ENCODE measurements at places on chromosomes 5 and 9. TPM values are rescaled to one million over a fixed set of nuclear protein-coding genes. Genes with fewer than 3 reads are reported as not detected.
A peak's percentile ranks its signal among the peaks of the same experiment; 100 is the strongest.

- peaks cover 39% of the 10 kb centered on the region for H3K4me1 ChIP-seq
- peaks cover 14% of the 10 kb centered on the region for H3K36me3 ChIP-seq
- H3K27me3 ChIP-seq: no peaks in the 10 kb centered on the region
- no peak overlapping the region for H3K4me3 ChIP-seq
- H3K27ac ChIP-seq: peak overlapping the region; percentile 76
These were observed 48.3 kb upstream of the EXOC3 start for GRCh38 chr5:394671-395155.

DNA sequence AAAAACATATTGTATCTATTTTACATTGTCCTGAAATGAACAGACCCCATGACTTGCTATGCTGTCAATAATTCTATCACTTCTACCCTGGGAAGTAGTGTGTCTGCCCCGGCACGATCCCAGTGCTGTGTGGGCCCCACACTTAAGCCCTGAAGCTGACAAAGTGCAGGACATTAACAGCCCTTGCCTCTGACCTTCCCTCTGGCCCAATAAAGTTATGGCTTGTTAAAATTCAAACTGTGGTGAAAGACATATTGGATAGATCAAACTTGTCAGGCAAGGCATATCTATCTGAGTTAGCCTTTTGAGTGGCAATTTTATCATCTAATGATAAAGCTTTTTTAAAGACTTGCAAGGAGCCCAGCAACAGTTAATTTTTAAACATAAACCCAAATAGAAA, 229.2 kb downstream of the SPOCK1 start:
- no peaks in the 10 kb centered on the region for H3K36me3 ChIP-seq
- H3K4me3 ChIP-seq: no peak overlapping the region
- DNase-seq: no peak
- H3K27me3 ChIP-seq: peaks cover 11% of the 10 kb centered on the region

- H3K36me3 ChIP-seq: peaks cover 29% of the 10 kb centered on the region
- peaks cover 71% of the 10 kb centered on the region for H3K4me1 ChIP-seq
- peak overlapping the region; percentile 71 for H3K4me3 ChIP-seq
- peak; percentile 53 for DNase-seq
These were observed 232.5 kb downstream of the ARHGAP26 start for GRCh38 chr5:143002459-143003327.

DNA sequence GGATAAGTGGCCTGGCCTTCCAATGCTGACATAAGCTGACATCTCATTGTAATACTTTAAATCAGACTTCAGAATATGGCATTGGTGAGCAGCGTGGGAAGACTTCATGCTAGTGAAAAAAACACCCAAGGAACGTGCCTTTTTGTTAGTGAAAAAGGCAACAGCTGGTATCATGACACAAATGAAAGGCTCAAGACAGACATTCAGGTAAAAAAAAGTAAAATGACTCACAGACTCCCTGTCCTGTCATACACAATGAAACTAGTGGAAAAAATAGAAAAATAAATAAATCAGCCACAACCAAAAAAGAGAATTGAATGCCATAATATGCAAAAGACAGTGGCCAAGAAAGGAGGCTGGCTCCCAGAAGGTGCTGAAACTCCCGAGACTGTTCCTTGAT, 24.4 kb upstream of the PPP1R2B start:
- peaks cover 3% of the 10 kb centered on the region for H3K4me1 ChIP-seq
- H3K4me3 ChIP-seq: no peak overlapping the region
- H3K36me3 ChIP-seq: peaks cover 1% of the 10 kb centered on the region
- DNase-seq: no peak
- H3K27me3 ChIP-seq: peaks cover 2% of the 10 kb centered on the region

The PLAC8L1 gene
- 1.0 TPM for total RNA-seq

GRCh38 chr5:32581010-32581785, 4.2 kb upstream of the SUB1 start:
- H3K27me3 ChIP-seq: peaks cover 17% of the 10 kb centered on the region
- DNase-seq: no peak
- no peak overlapping the region for H3K27ac ChIP-seq
- H3K4me1 ChIP-seq: peaks cover 24% of the 10 kb centered on the region
- peaks cover 1% of the 10 kb centered on the region for H3K36me3 ChIP-seq

DNA sequence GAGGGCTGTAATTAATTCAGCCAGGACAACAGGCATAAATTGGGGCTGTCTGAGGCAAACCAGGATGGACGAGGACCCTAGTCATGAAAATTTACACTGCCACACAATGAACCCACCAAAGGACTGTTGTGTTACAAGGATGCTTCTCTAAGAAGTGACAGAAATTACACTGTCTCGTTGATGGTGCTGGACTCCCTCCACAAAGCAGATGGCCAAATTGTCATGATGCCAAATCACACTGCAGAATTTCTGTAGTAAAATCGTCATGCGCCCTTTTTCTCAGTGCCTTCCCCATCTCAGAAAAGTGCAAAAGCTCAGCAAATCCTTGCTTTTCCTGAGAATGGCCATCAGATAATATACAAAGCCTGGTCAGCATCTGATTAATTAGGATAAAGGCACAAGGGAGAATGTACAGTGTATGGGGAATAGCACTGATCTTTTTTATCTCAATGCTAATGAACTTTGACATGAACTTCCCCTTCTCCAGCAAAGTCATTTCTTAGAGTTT, 545.8 kb downstream of the CSNK1G3 start:
- H3K27me3 ChIP-seq: no peaks in the 10 kb centered on the region
- no peaks in the 10 kb centered on the region for H3K36me3 ChIP-seq
- no peak for DNase-seq
- H3K4me3 ChIP-seq: no peak overlapping the region

GRCh38 chr9:13665418-13666066, 386.1 kb upstream of the MPDZ start:
- no peak overlapping the region for H3K27ac ChIP-seq
- H3K4me1 ChIP-seq: no peaks in the 10 kb centered on the region
- H3K27me3 ChIP-seq: no peaks in the 10 kb centered on the region
- no peaks in the 10 kb centered on the region for H3K36me3 ChIP-seq
- DNase-seq: no peak

- no peaks in the 10 kb centered on the region for H3K27me3 ChIP-seq
- peaks cover 24% of the 10 kb centered on the region for H3K4me1 ChIP-seq
- no peak for DNase-seq
- H3K4me3 ChIP-seq: no peak overlapping the region
These were observed 34.8 kb upstream of the DHFR start for GRCh38 chr5:80689627-80690026.

DNA sequence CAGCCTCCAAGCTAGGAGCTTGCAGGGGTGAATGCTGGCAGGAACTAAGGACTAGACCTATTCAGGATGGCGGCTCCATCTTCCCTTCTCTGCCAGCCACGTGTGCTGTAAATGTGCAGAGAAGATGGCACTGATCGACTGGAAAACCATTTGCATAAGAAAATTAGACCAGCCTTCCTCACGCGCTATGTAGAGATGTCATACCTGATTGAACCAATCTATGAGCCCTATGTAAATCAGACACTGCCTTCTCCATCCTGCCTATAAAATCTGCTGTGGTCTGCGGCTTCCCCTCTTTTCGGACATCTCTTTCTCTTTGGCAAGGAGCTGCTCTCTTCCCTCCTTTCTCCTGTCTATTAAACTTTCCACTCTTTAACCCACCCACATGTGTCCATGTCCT, 91.6 kb downstream of the NPR3 start:
- H3K27ac ChIP-seq: no peak overlapping the region
- H3K4me3 ChIP-seq: no peak overlapping the region
- no peaks in the 10 kb centered on the region for H3K27me3 ChIP-seq
- no peaks in the 10 kb centered on the region for H3K4me1 ChIP-seq
- no peak for DNase-seq
- H3K36me3 ChIP-seq: no peaks in the 10 kb centered on the region

The ACTBL2 gene
- total RNA-seq: not detected

The TAF11L4 gene
- total RNA-seq: not detected

GRCh38 chr5:142281966-142282365, 42.9 kb downstream of the SPRY4 start:
- no peak overlapping the region for H3K4me3 ChIP-seq
- H3K4me1 ChIP-seq: no peaks in the 10 kb centered on the region
- no peak for DNase-seq
- H3K36me3 ChIP-seq: no peaks in the 10 kb centered on the region
- H3K27ac ChIP-seq: no peak overlapping the region
- peaks cover 3% of the 10 kb centered on the region for H3K27me3 ChIP-seq

DNA sequence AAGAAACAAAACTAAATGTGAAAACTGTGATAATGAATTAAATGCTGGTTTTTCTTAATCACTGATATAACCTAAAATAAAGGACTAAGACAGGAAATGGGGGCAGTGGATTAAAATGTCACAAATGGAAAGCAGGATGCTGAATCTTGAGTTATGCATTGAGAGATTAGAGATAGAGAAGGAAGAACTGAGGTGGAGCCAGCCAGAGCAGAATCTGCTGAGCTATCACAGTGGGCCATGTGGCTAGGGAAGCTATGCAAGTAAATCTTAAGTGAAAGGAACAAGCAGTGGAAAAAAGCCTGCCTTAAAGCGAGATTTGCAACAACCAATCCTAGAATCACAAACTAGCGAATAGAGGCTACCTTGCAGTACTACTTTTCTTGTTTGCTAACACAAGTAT, 188.5 kb upstream of the RASA1 start:
- H3K36me3 ChIP-seq: peaks cover 20% of the 10 kb centered on the region
- H3K4me3 ChIP-seq: no peak overlapping the region
- H3K4me1 ChIP-seq: peaks cover 52% of the 10 kb centered on the region
- DNase-seq: no peak

DNA sequence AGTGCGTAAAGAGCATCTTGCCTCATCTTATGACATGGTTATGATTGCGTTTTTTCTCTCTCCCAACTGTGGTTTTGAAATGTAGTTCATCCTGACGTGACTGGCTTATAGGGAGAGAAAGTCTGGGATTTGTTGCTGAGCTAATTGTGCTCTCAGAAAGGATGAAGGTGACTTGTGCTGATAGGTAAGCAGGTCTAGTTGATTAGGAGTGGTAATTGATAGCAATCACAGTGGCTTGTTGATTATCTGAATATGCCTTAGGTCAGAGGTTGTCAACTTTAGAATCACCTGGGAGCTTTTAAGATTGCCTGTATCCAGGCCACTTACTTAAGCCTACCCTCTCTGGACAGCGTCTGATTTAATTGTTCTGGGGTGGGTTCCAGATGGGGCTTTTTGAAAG, 117.8 kb downstream of the TLE4 start:
- no peak for DNase-seq
- H3K36me3 ChIP-seq: peaks cover 39% of the 10 kb centered on the region
- H3K4me3 ChIP-seq: no peak overlapping the region
- H3K27me3 ChIP-seq: no peaks in the 10 kb centered on the region
- H3K4me1 ChIP-seq: peaks cover 48% of the 10 kb centered on the region

GRCh38 chr5:135047347-135047695, 13.3 kb upstream of the PITX1 start:
- peaks cover 1% of the 10 kb centered on the region for H3K36me3 ChIP-seq
- DNase-seq: no peak
- H3K27me3 ChIP-seq: peaks cover 75% of the 10 kb centered on the region
- peaks cover 6% of the 10 kb centered on the region for H3K4me1 ChIP-seq

The SCGB3A2 gene
- total RNA-seq: not detected

DNA sequence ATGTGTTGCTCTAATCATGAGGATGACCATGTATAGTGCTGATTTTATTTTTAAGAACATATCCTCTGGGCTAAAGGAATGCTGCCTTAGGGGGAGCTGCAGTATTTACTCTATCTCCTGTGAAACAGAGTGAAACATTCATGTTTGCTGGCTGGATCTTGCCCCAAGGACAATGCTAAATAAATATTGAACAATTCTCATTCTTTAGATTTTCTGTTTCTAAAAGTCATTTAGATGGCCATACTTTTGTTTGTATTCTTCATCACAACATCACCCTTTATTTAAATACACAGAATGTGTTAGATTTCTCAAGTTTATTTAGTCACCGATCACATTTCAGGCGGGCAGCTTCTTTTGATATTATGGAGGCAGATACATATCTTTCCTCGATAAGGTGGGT, 103.3 kb downstream of the ARHGEF28 start:
- no peaks in the 10 kb centered on the region for H3K4me1 ChIP-seq
- no peaks in the 10 kb centered on the region for H3K36me3 ChIP-seq
- H3K27me3 ChIP-seq: peaks cover 28% of the 10 kb centered on the region
- H3K27ac ChIP-seq: no peak overlapping the region
- H3K4me3 ChIP-seq: no peak overlapping the region

DNA sequence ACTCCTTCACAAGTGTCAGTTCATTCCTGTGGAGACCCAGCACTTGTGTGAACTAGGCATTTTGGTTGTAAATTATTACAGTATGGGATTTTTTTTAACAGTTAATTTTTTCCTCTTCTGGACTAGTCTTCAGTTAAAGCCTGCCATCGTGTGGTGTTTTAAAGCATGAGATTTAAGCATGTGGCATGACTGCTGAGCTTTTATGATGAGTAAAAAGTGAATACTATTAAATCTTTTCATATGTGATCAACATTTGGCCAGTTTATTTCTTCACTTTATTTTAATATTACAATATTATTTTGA, 25.0 kb downstream of the LMNB1 start:
- peaks cover 37% of the 10 kb centered on the region for H3K4me1 ChIP-seq
- H3K4me3 ChIP-seq: no peak overlapping the region
- H3K27ac ChIP-seq: no peak overlapping the region
- no peak for DNase-seq
- peaks cover 31% of the 10 kb centered on the region for H3K36me3 ChIP-seq

DNA sequence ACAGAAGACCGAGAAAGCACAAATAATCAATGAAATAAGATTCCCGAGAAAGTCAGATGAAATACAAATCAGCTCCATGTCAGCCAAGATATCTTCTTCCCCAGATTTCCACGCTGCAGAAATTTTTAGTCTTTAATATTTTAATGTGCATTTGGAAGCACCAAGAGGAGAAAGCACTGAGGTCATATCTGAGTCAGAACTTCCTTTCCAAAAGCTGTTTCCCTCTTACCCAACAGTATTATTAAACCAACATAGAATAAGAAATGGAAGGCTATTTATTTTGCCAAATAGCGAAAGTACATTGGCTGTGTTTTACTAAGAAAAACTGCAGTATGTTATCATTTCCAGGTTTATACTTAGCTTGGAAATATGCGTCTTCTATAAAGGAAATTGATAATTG, 772.1 kb upstream of the CDH9 start:
- no peaks in the 10 kb centered on the region for H3K4me1 ChIP-seq
- DNase-seq: no peak
- H3K4me3 ChIP-seq: no peak overlapping the region
- H3K36me3 ChIP-seq: no peaks in the 10 kb centered on the region
- no peaks in the 10 kb centered on the region for H3K27me3 ChIP-seq

The OXCT1 gene
- total RNA-seq: 59.9 TPM

The MVB12B gene
- total RNA-seq: 33.5 TPM

The RGS7BP gene
- total RNA-seq: not detected

- H3K4me1 ChIP-seq: no peaks in the 10 kb centered on the region
- H3K36me3 ChIP-seq: no peaks in the 10 kb centered on the region
- DNase-seq: peak; percentile 18
- peaks cover 23% of the 10 kb centered on the region for H3K27me3 ChIP-seq
- no peak overlapping the region for H3K4me3 ChIP-seq
These were observed 14.7 kb downstream of the PITX1 start for GRCh38 chr5:135019314-135019713.

The RASGEF1C gene
- not detected for total RNA-seq

The FBP2 gene
- total RNA-seq: not detected

DNA sequence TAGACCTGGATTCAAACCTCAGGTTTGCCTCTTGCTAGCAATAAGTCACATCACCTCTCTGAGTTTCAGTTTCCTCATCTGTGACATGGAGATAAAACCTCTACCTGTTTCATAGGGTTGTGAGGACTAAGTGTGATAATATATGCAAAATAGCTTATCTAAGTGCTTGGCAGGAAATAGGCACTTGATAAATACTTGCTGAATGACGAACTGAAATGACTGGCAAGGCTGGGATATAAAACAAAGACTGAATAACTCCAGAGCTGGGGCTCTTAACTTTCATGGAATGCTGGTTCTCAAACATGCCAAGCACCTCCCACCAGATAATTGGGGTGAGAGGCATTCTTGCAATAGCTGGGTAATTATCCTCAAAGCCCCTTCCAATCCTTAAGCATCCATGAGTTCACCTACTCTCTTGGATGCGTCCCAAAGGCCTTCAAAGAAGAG, 87.6 kb downstream of the ADRB2 start:
- H3K27me3 ChIP-seq: peaks cover 7% of the 10 kb centered on the region
- H3K27ac ChIP-seq: no peak overlapping the region
- DNase-seq: no peak
- H3K4me1 ChIP-seq: peaks cover 5% of the 10 kb centered on the region

The TMEM215 gene
- not detected for total RNA-seq
